ENCODE measurements at places on chromosomes 6 and 20.

GRCh38 chr20:7308163-7308562, 540.7 kb downstream of the BMP2 start:
- no peak for DNase-seq

GRCh38 chr6:26379292-26379691, 3.6 kb upstream of the BTN2A2 start:
- no peak for DNase-seq

- DNase-seq = no peak
Observed at GRCh38 chr20:23654000-23654399, 16.2 kb upstream of the CST3 start.

GRCh38 chr6:27260836-27261375, 13.4 kb downstream of the PRSS16 start:
- DNase-seq = no peak

GRCh38 chr6:2731281-2731909, 19.3 kb downstream of the MYLK4 start:
- no peak for DNase-seq

Measured in left hindlimb (tissue), 1 donor.